ENCODE measurements at places on chromosomes 13 and 19. TPM values are rescaled to one million over a fixed set of nuclear protein-coding genes. Genes with fewer than 3 reads are reported as not detected.

DNA sequence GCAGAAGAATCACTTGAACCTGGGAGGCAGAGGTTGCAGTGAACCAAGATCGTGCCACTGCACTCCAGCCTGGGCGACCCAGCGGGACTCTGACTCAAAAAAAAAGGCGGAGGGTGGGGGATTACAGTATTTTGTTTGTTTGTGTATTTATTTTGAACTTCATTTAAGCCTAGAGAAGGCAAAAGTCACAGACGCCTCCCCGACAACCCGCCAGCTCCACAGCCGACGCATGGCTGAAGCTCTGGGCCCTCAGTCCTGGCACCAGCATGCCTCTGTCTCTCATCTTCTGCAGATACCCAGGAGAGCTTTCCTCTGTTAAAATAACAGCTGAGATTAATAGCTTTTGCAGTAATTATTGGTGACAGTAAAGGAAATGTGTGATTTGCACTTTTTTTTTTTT is 17.2 kb upstream of the PDCD5 start:
- no peak overlapping the region for H3K4me3 ChIP-seq
- no peaks in the 10 kb centered on the region for H3K4me1 ChIP-seq
- DNase-seq: no peak

DNA sequence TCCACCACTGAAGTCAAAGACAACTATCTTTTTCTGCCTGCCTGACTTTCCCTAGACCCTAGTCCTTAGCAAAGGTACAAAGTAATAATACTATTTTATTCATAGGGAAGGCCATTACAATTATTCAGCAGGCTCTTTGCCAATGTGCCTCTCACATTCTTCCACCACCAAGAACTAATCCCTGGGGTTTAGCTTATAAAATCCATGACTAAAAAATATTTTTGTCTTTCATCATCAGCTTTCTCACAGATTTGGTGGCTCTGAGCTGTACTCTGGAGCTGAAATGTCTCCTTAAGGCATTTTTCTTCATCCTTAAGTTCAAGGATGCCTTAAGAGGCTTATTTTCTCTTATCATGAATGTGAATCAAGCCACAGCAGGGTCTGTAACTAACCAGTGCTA is 96.1 kb downstream of the OXGR1 start:
- no peak for DNase-seq
- H3K4me3 ChIP-seq: no peak overlapping the region
- no peaks in the 10 kb centered on the region for H3K36me3 ChIP-seq
- H3K4me1 ChIP-seq: no peaks in the 10 kb centered on the region
- no peak overlapping the region for H3K27ac ChIP-seq

- DNase-seq: no peak
- H3K27ac ChIP-seq: no peak overlapping the region
- H3K4me1 ChIP-seq: no peaks in the 10 kb centered on the region
- H3K36me3 ChIP-seq: no peaks in the 10 kb centered on the region
- no peak overlapping the region for H3K4me3 ChIP-seq
- H3K27me3 ChIP-seq: no peaks in the 10 kb centered on the region
Measured at GRCh38 chr13:64007339-64007738, 2591.7 kb upstream of the PCDH20 start.

DNA sequence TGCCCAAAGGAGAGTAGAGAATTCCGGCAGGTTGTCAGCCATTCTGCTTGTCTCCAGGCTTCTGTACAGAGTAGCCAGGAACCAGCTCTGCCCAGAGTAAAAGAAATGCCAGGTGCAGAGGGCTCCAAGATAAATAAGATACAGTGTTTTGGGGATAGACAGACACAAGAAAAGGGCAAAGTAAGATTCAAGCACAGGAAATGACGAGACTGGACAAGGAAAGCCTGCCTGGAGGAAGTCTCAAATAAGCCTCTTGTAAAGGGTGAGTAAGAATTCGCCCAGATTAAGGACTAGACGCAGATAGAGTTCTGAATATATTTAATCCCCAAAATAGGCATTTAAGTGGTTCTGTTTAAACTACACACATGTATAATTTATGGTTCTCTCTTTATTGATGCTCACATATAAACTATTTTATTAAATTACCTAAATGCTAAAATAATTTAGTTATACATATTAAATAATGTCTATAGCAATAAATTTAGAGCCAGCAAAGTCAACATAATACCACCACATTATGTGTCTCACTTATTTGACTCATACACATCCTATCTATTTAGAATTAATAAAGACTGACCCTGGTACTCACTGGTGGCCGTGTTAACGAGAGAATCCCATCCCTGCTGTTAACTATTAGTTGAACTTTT is 98.4 kb upstream of the RAP2A start:
- H3K4me1 ChIP-seq: peaks cover 6% of the 10 kb centered on the region
- H3K4me3 ChIP-seq: no peak overlapping the region
- H3K27me3 ChIP-seq: no peaks in the 10 kb centered on the region
- DNase-seq: no peak
- H3K36me3 ChIP-seq: no peaks in the 10 kb centered on the region

- H3K27me3 ChIP-seq: peaks cover 3% of the 10 kb centered on the region
- H3K27ac ChIP-seq: no peak overlapping the region
- no peak for DNase-seq
- peaks cover 18% of the 10 kb centered on the region for H3K4me1 ChIP-seq
- no peaks in the 10 kb centered on the region for H3K36me3 ChIP-seq
Measured at GRCh38 chr13:30676672-30677071, 58.7 kb upstream of the ALOX5AP start.

DNA sequence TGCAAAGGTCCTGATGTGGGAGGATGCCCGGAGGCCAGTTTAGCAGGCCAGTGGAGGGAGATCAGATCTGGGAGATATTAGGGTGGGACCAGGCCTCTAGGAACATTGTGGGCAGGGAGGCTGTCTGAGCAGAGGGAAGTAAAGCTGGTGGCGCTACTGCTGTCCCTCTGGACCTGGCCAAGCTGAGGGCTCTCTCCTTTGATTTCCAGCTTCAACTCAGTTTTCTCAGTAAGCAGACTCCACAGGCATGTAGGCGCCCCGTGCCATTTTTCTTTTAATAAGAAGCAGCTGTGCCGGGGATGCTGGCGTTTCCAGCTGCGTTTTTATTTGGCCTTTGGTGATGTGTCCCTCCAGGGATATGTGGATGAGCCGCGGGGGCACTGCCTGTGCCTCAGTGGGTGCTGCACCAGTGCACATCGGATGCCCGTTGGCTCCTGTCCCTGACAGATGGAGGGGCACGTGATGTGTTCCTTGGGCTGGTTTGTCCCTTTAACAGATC is 6.7 kb downstream of the DNM2 start:
- H3K4me1 ChIP-seq: peaks cover 50% of the 10 kb centered on the region
- H3K4me3 ChIP-seq: no peak overlapping the region
- H3K27me3 ChIP-seq: no peaks in the 10 kb centered on the region
- no peak overlapping the region for H3K27ac ChIP-seq

ZSCAN4 gene
- not detected for total RNA-seq

CEACAM21 gene
- total RNA-seq: 9.7 TPM
